ENCODE measurements at places on chromosomes 16 and 17. TPM values are rescaled to one million over a fixed set of nuclear protein-coding genes. Genes with fewer than 3 reads are reported as not detected.

Gene KRTAP4-5
- total RNA-seq, result not detected

Gene GPR139
- not detected for total RNA-seq

Gene CLCN7
- total RNA-seq, result 70.7 TPM

Gene OR2C1
- not detected for total RNA-seq

Gene ITGA2B
- 0.10 TPM for total RNA-seq

Gene ABCC12
- total RNA-seq, result 0.05 TPM

Gene CA4
- not detected for total RNA-seq

Gene ABAT
- total RNA-seq, result 3.2 TPM

Gene BFAR
- 47.6 TPM for total RNA-seq

Gene C16orf96
- 0.11 TPM for total RNA-seq

Gene SMARCD2
- 28.8 TPM for total RNA-seq

- DNase-seq, result no peak
Observed at GRCh38 chr16:4320571-4321137, 4.8 kb downstream of the GLIS2 start.

DNA sequence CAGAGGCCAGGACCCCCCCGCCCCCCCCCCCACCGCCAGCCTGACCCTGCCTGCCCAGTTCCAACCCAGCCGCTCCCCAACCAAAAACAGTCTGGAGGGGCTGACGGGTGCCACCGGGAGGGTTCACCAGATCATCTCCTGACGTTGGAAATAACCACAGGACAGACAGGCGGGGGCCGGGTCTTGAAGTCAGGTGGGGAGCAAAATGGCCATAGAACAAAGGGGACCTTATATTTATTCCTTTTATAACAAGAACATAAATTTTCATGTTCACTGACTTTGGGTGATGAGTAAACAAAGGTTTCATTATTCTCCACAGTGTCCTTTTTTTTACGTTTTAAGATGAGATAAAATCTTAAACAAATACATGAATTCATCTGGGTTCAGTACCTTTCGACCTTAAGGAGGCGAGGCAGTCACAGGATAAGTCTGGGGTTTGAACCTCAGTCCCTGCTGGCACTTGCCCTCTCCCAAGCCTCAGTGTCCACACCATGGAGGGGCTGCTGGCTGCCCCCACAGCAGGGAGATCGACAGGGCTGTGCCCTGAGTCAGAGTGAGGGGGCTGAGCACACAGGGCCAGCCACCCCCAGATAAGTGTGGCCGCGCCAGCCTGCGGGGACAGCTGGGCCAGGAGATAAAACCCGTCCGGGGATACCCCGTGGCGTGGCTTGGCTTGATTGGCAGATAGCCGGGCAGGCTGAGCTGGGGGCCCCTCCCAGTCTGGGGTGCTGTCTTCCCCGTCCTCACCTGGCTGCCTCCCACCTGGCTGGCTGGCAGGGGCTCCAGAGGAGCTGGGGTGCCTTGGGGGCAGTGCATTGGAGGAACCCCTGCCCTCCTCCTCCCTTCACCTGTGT is 15.0 kb downstream of the SLC7A5 start:
- DNase-seq, result peak; percentile 62

DNA sequence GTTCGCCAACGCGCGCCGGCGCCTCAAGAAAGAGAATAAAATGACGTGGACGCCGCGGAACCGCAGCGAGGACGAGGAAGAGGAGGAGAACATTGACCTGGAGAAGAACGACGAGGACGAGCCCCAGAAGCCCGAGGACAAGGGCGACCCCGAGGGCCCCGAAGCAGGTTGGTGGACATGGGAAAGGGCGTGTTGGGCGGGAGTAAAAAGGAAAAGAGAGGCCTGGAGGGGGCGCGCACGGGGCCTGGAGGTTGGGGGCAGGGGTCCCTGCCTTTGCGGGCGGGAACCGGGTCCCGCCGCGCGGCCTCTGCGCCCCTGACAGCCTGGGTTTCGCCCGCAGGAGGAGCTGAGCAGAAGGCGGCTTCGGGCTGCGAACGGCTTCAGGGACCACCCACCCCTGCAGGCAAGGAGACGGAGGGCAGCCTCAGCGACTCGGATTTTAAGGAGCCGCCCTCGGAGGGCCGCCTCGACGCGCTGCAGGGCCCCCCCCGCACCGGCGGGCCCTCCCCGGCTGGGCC is 2.1 kb downstream of the IRX5 start:
- DNase-seq, result peak; percentile 65

GRCh38 chr17:74453665-74454196 is 12.7 kb upstream of the CD300A start:
- DNase-seq, result no peak

- DNase-seq, result peak; percentile 47
Observed at GRCh38 chr17:61352781-61353491, 46.7 kb upstream of the TBX2 start.

- DNase-seq, result peak; percentile 90
Observed at GRCh38 chr17:72338847-72339790, 218.3 kb downstream of the SOX9 start.

GRCh38 chr16:19463468-19464315 is 46.0 kb downstream of the TMC5 start:
- no peak for DNase-seq

DNA sequence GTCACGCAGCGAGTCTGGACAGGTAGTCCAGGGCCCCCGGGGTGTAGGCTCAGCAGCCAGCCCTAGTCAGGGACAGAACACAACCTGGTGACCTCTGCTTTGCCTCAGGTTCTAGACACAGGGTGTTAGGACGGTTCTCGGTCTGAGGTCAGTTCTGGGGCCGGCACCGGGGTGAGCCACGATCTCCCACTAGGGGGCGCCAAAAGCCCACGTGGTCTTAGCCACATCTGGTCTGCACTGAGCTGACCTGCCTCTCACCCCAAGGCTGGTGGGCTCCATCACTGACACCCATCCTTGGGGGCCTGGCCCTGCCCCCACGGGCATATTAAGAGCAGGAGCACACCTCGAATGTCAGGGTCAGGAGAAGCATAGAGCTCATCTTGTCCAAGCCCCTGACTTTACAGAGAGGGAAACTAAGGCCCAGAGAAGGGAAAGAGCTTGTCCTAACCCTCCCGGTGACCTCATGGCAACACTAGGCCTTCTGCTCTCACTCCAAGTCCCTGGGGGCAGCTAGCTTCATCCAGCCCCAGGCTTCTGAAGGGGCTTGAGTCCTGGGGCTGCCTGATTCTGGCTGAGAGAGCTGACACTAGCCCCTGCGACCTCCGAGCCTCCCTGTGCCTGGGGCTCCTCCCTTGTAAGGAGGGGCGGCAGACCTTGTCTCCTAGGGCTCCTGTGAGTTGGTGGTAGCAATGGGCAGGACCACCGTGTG is 9.0 kb downstream of the SLC5A10 start:
- DNase-seq, result peak; percentile 67

GRCh38 chr17:50661795-50662391 is 27.2 kb downstream of the ABCC3 start:
- peak; percentile 55 for DNase-seq

- no peak for DNase-seq
Observed at GRCh38 chr16:53629607-53630312, 73.9 kb downstream of the RPGRIP1L start.

GRCh38 chr16:80346111-80346632 is 194.6 kb upstream of the DYNLRB2 start:
- peak; percentile 68 for DNase-seq

DNA sequence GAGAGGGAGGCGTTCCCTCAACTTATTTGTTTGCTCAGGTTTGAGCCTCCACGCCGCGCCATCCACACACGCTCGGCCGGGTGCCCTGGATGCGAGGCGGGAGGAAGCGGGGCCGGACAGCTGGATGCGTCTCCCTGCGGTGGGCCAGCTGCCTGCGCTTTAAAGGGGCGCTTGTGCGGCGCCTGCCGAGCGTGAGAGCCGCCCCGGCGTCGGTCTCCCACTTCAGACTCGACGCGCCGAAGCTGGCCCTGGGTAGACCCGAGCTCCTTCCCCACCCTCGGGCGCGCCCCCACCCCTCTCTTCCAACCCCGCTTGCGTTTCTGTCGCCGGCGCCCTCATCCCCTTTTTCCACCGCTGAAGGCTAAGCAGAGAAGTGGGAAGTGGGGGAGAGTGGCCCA is 527 bp upstream of the CHAD start:
- DNase-seq, result peak; percentile 47

GRCh38 chr16:14510939-14511799 is 118.9 kb downstream of the PARN start:
- peak; percentile 57 for DNase-seq

GRCh38 chr16:83623892-83624291 is 183.9 kb upstream of the HSBP1 start:
- no peak for DNase-seq

DNA sequence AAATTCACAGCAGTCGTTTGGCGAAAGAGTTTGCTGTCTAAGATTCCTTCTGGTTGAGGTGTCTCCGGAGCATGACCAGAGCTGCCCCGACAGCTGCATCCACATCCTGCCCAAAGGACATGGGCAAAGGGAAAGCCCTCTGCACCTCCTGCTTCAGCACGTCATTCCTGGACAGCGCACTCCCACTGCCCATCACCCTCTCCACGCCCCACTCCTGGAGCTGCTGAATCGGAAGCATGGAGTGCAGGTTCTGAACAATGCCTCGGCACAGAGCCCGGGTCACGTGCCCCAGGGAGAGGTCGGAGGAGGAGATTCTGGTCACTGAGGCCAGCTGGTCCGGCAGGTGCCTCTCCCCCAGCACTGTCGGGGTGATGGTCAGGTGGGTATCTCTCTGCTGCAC is 1.3 kb upstream of the TRPV1 start:
- peak; percentile 67 for DNase-seq

- DNase-seq, result no peak
Observed at GRCh38 chr17:79857095-79857494, 17.9 kb upstream of the CBX4 start.

DNA sequence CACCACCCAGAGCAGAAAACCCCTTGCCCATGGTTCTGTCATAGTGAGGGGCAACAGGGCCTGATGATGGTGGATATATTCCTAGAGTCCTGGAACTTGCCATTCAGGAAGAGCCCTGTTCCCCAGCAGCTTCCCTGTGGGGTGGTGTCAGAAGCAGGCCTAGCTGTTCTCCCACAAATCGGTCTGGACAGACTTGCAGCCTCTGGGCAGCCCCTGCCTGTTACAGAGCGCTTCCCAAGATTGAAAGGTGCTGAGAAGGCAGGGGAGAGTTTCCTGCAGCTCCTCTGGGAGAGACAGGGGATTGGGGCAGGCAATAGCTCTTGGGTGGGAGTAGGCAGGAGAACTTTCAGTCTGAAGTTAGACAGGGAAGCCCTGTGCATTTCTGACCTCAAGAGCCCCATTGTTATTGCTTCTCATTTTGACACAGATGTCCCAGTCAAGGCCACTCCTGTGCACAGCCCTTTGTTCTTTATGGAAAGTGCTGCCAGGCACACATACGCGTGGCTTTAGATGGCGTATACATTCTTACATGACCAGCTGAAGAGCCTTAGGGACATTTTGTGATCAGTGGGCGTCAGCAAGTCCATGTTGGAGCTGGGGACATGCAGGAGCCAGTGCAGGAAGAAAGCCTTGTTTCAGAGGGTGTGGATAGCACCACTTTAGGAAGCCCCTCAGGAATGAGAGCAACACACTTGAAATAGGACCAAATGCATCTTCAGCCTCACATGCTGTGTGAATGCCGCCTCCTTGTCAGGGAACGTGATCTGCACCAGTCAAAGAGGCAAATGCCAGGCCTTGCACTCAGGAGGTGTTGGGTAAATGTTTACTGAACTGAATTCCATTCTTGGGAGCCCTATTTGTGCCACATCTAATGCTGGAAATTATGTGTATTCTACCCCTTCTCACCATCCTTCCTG is 67.5 kb downstream of the GNAO1 start:
- no peak for DNase-seq

DNA sequence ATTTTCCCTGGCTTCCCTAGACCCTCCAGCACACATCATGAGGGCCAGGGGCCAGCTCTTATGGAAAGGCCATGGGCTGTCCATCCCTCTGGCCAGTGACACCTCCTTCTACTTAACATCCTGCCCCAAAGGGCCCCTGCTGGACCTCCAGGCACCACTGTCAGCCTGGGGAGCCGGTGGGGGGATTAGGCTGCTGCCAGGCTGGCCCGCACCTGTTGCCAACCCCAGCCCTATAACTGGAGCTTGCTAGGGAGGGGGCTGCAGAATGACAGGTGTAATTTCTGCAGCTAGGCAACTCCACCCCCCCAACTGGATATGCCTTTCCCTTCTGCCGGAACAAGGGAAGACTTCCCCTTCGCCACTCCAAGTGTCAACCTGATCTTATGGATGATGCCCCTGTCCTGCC is 12.5 kb downstream of the RARA start:
- DNase-seq, result peak; percentile 60

GRCh38 chr17:19238167-19238505 is 970 bp downstream of the EPN2 start:
- no peak for DNase-seq

GRCh38 chr16:25433388-25433787 is 175.7 kb upstream of the ZKSCAN2 start:
- no peak for DNase-seq

DNA sequence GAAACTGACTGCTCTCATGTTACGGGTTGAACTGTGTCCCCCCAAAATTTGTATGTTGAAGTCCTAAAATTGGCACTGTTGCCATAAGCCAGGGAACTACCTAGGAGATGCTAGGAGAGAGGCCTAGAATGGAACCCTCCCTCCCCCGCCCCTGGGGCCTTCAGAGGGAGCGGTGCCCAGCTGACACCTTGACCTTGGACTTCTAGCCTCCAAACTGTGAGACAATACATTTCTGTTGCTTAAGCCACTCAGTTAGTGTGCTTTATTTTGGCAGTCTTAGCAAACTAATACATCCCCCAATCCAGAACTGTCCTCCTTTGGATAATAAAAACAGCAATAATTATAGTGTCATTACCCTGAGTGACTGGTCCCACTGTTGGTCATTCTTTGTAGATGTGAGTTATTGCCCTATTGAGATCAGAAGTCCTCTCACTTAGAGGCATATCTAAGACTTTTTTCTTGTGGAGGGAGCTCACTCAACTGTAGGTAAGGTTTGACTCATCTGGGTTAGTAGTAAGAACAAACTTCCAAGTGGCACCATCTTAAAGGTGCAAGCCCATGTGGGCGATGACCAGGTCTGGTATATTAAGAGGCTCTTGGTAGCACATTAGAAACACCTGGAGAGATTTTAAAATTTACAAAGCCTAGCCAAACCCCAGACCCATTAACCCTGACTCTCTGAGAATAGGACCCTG is 93.0 kb upstream of the HLF start:
- DNase-seq, result no peak

Measured in myocyte (in vitro differentiated cells).